ENCODE measurements at places on chromosomes 7 and 10.

DNA sequence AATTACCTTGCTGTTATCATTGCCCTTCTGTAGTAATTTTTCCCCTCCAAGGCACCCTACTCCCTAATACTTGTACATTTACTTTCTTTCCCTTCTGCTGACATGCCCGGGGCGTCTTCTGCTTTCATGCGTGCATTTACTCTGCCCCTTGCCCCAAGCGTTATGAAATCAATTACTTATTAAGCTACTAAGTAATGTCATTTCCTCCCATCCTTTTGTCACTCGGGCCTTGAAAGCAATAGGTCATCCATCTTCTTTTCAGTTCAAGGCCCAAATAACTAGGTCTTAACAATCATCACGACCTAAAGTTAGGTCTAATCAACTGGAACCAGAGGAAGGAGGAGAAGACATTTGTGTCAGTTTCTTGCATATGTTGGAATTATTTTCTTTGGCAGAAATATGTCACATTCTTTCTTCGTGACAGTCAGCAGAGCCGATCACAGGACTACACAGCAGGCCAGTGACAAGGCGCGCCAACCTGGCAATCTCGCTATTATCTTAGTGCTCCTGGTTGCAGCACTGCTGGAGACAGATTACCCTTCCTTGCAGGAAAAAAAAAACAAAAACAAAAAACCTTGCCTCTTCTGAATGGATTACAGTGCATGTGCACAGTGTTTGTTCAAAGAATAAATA is 179.2 kb downstream of the RELN start:
- no peak for DNase-seq

GRCh38 chr7:154472343-154472742 is 420.1 kb downstream of the DPP6 start:
- DNase-seq = no peak

DNA sequence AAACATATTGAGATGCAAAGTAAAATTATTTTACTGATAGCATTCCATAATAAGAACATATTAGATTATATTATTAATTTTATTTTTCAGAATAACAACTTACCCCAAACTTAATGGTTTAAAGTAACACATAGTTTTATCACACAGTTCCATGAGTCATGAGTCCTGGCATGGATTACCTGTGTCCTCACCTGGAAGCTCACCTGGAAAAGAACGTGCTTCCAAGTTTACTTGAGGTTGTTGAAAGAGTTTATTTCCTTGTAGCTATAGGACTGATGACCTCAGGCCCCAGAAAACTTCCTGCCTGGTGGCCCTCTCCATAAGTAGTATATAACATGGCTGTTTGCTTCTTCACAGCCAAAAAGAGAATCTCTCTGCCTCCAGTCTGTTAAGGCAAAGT is 254.6 kb downstream of the TFEC start:
- DNase-seq = no peak

DNA sequence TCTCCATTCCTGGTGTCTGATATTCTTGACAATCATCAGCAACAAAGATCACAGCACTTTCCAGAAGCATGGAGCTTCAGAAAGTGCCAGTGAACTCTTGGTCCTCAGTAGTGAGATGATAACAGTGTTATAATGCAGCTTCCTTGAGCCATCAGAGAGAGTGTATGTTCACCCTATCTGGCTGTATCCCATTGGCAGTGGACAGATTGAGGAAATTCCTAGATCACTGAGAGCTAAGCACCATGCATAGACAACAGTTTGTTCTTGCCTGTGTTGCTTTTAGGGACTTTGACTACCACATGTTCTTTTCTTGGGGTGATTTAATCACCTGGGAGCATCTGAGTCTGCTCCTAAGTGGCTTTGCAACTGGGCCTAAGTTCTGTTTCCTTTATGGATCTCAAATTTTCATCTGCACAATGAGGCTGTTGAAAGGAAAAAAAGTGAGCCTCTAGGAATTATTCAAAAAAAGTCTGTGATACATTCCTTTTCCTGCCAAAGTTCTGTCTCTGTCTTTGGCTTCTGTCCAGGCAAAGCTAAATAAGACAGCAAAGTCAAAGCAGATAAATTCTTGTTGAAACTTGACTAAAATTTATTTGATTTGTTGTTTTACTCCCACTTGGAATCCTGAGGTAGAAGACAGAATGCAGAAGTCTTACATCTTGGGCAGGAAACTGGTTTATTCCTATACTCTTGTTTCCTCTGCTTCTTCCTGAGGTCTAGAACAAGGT is 14.5 kb upstream of the ZNF282 start:
- DNase-seq = no peak

- no peak for DNase-seq
Measured at GRCh38 chr7:129777993-129778769, 166.7 kb downstream of the NRF1 start.

DNA sequence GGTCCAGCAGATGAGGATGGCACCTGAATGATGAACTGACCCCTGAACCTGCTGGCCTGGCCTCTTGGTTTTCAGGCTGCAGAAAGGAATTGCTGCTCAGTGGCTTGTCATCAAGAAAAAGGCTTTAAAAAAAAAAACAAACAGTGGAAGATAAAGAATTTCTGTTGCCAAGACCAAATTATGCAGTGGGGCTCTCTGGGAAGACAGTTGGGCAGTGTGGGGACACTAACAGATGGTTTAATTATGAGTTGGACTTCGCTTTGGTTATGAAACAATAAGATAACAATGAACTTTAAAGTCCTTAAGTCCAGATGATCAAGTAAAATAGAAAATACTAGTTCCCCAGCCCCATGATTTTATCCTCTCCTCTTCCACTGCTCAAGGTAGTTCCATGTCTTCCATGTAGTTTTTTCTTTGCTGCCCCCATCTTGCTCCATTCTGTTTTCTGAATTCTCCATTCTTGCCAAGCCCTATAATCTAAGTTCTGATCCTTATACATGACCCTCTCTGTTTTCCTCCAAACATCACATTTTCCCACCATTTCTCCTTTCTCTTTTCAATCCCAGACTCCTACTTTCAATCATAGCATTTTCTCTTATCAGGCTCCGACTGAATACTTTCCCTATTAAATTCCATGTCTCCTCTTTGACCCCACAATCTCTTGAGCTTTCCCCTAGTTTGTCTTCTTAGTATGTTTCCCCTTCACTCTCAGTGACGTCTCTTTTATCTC is 52.6 kb downstream of the ANK3 start:
- DNase-seq = no peak

- DNase-seq = no peak
Measured at GRCh38 chr10:59131666-59132065, 44.8 kb upstream of the PHYHIPL start.

DNA sequence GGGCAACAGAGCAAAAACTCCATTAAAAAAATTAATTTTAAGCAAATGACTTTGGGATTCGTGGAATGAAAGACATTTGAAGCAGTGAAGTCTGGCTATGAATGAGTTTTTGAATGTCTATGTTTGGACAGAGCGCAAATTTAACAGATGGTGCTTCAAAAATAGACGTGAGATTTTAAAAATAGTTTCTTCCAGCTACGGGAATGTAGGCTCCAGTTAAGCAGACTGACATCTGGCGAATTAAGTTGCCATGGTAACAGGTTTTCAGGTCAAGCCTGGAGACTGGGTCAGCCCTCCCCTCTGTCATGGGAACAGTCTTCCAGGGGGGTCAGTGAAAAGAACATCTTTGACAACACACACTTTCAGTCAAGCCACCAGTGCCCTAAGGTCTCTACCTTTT is 62.0 kb downstream of the MYOF start:
- DNase-seq = no peak

DNA sequence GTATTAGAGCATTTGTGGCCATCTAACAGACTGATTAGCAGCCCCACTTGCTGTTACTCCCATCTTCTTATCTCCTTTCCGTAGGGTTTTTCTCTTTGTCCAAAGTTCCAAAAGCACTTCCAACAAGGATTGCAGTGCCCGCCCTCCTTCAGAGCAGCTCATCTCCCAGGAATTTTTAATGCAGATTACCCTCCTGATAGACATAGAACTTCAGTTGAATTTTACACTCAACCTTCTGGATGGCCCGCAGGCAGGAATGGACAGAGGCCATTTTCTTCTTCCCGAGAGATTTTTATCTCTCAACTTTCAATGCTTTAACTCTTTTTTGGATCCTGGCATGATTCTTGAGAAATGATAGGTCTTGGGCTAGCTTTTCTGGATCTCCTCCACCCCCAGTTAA is 23.3 kb downstream of the PRKG1 start:
- no peak for DNase-seq

GRCh38 chr7:43384616-43385308 is 198.1 kb upstream of the STK17A start:
- no peak for DNase-seq

DNA sequence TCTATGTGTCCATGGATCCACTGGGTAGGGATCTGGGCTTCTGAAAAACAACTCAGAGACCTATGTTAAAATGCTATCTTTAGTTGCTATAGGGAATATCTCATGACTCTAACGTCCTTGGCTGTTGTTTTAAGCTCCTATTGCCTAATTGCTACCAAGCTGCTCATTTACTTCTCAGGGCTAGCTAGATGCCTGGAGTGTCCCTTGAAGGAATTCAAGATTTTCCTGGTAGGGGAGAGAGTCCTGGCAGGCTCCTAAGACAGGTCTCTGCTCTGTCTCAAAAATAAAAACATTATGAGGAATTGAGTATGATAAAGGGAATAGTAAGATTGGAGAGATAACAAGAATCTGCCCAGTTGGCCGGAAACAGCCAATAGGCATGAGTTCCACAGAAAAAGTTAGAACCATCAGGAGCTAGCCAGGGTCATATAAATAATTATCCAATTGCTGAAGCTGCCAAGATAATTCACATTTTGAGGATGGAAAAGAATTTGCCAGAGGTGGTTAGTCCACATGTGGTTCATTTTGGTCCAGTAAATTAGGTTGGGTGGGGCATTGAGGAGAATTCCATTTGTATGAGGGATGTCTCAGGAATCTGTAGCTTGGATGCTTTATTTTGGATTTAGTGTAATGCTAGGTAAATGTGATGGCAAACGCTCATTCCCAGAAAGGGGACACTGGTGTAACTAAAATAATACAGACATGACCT is 362.7 kb upstream of the VSTM2A start:
- no peak for DNase-seq

DNA sequence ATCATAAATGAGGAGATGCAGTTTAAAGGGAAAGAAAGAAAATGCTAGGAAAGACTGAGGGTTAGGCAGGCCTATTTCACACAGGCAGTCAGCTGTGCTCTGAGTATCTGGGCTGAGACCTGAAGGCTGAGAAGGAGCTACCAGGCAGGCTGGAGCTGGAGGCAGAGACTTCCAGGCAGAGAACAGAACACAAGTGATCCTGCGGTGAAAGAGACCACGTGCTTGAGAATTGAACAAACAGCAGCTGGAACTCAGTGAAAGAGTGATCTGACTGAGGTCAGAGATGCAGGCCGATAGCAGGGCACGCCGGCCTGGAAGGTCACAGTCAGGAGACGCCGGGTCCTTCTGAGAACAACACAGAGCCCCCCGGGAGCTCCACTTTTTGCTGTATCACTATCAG is 147.8 kb downstream of the ADAM12 start:
- DNase-seq = no peak

DNA sequence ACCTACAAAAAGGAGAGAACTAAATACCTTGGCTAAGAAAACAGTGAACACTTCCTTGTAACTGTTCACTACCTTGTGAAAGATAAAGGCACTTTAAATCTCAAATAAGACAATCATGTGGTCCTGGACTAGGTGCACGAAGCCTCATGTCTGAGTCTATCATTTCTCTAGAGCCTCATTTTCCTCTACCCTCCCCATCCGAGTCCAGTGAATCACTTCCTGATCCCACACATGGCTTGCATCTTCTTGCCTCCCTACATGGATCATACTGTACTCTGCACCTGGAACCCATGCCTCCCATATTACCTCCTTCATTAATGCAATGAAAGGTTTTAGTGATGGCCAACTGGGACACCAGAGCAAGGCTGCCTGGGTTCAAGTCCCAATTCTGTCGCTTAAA is 34.5 kb downstream of the SNX10 start:
- DNase-seq = no peak

DNA sequence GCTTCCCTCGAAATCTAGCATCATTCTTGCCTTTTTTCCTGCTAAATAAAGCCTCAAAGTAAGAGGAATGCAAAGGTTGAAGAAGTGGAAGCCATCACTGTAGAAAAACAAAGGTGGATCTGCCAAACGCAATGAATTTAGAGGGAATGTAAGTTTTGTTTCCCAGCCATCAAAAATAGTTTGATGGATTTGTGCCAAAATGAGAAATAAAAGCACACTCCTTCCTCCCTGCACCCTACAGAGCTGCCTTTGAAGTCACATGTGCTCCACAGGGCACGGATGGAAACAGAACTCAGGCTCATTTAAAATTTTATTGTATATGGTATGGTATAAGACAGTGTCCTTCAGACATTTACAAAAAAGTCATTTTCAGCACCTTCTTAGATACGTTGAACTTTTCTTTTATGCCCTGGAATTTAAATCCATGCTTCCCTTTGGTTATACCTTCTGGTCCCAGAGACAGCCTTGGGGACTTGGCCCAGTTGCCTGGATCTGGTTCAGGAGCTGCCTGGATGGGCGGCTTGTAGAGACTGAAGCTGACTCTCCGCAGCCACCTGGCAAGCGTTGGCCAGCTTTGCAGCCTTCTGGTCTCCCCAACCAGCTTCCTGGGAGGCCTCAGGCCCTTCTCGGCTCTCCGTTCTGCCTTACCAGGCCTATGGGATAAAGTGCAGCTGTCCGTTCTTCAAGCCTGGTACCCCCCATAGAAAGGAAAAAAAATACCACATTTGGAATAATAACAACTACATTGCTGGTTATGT is 228.5 kb upstream of the NEBL start:
- DNase-seq = no peak

DNA sequence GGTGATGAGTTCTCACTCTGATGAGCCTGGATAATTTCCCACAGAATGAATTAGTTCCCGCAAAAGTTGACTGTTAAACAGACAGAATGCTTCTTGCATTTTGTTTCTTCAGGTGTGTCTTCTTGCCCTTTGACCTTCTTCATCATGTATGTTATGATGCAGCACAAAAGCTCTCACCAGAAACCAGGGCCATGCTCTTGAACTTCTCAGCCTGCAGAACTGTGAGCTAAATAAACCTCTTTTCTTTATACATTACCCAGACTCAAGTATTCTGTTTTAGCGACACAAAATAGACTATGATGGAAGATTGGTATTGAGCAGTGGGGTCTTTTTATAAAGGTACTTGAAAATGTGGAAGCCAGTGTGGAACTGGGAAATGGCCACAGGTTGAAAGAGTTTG is 95.2 kb upstream of the TNS3 start:
- DNase-seq = no peak

DNA sequence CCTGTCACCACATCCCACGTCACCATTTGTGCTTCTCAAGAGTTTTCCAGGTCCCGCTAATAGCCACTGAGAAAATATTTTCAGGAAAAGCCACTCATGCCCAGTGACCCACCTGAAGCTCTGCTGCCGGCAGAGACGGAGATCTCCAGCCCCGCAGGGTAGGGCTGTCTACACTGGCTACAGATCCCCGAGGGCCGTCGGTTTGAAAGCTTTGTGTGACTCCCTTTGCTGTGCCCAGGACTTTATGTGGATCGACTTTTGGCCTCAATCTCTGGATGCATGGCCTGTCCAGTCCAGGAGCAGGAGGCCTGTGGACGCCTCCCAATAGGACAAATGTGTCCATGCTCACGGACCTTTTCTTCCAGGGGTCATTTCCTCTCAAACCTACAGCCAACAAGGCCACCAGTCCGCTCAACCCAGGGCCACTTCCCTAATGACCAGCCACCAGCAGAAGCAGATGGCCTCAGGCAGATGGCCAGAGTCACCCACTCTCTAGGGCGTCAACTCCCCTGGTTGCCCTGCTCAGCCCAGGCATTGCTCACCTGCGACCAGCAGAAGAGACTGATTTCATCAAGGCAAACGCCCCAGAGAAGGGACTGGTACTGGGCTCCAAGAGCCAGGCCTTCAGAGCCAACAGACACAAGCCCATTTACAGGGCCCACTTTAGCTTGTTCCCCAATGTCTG is 76.4 kb downstream of the OAT start:
- DNase-seq = no peak

Measured in NCI-H1930 (cell line).